ENCODE measurements at places on chromosomes 2 and 18.

DNA sequence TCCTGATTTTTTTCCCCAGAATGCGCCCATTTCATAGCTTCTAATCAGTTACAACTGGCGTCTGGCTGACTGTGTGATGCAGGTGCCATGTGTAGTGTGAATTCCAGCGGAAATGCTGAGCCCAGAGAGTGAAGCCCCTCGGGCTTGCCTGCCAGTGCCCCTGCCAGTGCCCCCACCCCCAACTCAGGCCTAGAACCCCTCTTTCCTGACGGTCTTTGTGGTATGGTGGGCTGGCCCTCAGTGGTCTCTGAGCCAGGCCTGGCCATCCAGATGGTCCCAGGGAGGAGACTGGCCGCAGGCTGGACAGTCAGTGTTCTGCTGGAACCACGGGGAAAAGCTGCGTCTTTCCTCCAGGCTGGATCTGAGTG is 3.1 kb downstream of the RAMP1 start:
- no peak for DNase-seq

- DNase-seq: no peak
These were observed 5.3 kb downstream of the MYL1 start for GRCh38 chr2:210309548-210310233.

DNA sequence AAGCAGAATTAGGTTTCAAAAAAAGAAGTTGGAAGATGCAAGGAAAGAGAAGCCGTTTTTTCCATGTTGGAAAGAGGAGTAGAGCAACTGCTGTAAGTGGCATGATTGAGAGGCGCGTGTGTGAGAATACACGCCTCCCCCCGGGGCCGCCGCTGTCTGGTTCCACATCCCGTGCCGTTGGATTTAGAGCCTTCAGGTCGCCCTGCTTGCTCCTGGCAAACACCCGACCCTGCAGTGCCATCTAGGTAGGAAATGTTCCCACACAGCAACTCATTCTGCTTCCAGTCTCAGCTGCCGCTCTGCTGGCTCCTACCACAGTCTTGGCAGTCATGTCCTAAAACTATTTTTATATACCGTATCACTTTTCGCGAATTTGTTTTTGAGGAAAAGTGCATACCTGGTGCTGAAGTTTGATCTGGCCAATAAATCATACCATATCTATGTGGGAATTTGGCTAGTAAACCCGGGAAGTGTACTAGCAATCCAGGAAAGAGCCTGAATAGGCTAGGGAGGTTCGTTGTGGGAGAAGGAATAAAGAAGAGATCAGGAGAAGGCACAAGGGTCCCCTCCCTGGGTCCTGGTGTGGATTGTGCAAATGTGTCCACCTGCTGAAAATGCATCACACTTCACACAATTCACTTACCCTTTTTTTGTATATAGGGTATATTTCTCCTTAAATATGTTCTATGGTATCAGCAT is 372.7 kb downstream of the FBXO15 start:
- no peak for DNase-seq

DNA sequence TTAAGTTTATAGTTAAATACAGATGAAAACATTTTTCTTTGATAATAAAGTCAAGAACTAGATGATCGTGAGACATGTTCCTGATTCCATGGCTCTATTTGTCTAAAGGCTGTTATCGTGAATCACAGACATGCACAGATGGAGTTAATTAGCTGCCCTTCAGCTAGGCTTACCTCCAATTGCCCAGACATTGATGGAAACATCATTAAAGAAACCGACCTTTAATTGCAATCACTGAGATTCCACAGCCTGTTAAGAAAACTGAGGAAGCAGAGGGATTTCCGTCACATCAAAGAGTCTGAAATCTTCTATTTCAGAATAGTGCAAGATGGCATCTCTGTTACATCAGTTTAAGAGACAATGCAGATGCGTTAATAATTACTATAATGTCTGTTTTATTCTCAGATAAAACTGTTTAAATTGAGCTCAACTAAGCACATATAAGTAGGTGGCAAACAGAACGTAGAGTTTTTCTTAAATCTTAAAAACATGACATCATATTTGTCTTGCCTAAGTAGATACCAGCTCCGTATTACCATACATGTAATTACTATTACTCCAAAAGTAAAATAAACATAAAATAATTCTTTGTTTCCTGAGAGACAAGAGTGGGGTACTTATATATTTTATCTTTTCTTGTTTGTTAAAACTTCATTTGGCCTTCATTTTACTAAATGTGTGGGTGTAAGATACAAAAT is 23.9 kb upstream of the CRACDL start:
- no peak for DNase-seq

- DNase-seq: no peak
These were observed 134.5 kb downstream of the LRRTM1 start for GRCh38 chr2:80169811-80170594.

GRCh38 chr2:37604716-37605115 is 66.7 kb downstream of the CDC42EP3 start:
- no peak for DNase-seq

- DNase-seq: peak; percentile 42
These were observed 207.5 kb downstream of the SPP2 start for GRCh38 chr2:234257859-234258561.

GRCh38 chr18:24398540-24398939 is 916 bp upstream of the OSBPL1A start:
- DNase-seq: no peak

DNA sequence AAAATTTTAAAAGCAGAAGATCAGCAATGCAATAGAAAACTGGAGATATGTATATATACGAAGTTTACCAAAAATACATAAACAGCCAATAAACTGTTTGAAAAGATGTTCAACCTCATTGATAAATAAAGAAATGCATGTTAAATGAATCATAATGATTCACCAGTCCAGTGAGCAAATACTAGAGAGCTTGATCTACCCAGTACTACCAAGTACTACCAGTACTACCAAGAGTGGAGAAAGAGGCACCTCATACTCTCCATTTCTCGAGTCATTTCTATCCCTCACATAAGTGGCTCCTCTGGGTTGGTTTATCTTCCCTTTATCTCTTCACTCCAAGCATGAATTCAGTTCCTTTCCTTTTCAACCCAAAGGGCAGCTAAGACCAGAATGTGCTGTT is 138.9 kb downstream of the MREG start:
- no peak for DNase-seq

- no peak for DNase-seq
These were observed 41.3 kb downstream of the BCL2L11 start for GRCh38 chr2:111161971-111162370.

GRCh38 chr2:150482111-150482510 is 5.4 kb downstream of the RND3 start:
- no peak for DNase-seq

DNA sequence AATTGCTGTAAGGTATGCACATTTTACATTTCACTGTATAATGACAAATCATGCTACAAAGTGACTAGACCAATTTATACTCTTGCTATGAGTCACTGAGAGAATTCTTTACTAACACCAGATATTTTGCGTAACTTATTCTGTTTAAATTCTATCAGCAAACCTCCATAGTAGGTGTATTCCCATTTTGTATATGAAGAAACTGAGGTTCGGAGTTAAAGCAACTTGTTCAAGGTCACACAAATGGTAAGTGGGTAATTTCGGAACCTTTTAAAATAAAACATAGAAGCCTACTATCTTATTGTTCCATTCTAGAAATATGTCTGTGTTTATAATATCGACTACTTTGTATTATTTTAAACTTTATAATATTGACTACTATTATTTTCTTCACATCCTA is 15.9 kb upstream of the CPS1 start:
- DNase-seq: no peak

GRCh38 chr2:218875692-218876246 is 4.9 kb upstream of the WNT10A start:
- no peak for DNase-seq

GRCh38 chr2:239730897-239731296 is 294.2 kb downstream of the NDUFA10 start:
- no peak for DNase-seq

- no peak for DNase-seq
These were observed 9.9 kb upstream of the GAREM1 start for GRCh38 chr18:32480581-32480980.

GRCh38 chr2:104915107-104915793 is 61.3 kb downstream of the POU3F3 start:
- DNase-seq: no peak

GRCh38 chr2:86157009-86157556 is 38.2 kb downstream of the IMMT start:
- no peak for DNase-seq

GRCh38 chr2:237345891-237346640 is 67.9 kb downstream of the COL6A3 start:
- DNase-seq: no peak

DNA sequence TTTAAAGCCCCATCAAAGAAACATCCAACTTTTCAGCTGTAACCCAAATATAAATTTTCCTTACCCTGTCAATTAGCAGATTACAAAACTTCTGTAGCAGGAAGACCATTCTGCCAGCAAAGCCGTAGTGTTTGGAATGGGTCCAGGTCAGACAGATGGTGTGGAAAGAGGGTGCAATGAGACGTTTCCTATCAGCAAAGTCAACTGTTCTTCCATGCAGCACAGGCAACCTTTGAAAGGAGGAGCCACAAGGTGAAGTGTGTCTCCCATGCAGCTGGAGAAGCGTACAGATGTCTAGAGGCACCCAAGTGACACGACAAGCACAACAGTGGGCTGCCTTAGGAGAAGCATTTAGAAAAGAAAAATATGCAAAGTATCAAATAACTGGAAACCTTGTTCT is 83.7 kb downstream of the SP3 start:
- no peak for DNase-seq

- DNase-seq: no peak
These were observed 42.5 kb upstream of the FZD5 start for GRCh38 chr2:207812058-207812725.
